ENCODE measurements at places on chromosomes 5 and 9.

- no peak for DNase-seq
Measured at GRCh38 chr9:137311171-137311985, 9.3 kb upstream of the NRARP start.

DNA sequence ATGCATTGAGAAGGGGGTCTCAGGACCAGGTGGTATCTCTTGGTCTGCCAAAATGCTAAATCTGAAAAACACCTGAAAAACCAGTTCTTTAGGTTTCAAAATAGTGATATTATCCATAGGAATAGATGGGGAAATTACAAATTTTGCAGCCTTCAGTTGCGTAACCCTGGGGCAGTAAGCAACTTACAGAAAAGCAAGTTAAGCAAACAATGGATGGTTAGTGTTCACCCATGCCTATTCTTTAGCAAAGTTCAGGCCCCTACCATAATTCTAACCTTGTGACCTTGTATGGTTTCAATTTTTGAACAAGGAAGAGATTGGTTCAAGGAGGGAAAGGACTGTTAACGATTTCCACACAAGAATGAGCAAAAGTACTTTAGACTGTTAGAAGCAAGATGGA, 24.5 kb downstream of the GLRX start:
- DNase-seq, result no peak

DNA sequence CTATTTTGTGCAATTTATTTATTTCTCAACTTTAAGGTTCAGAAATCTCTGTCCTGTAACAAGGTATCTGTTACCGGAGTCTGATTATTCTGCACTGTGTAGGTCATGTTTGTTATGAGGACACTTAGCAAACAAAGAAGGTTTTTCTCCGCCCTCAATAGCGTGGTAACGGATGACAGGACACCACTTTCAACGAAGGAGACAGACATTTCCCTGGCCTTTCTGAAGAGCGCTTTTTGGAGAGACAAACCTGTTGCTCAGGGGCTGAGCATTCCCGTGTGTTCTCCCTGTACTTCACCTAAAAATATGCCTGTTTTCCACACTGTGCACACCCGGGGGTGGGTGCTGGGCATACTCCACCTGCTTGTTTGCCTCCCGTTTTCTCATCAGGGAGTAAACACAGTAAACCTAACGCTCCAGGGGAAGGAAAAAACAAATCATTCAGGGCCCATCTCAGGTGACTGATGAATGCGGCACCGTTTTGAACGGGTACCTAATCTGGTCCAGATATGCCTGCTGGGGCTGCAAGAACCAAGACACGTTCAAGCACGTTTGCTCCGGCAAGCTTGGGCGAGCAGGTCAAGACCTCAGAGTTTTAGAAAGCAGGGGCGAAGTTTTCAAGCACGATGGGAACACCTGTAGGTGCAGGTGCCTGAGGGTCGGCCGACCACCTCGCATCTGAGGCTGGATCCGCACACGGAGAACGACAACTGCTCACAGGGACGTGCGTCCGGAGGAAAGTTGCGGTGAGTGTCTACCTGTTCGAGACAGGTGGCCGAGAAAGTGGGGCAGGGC, 859 bp downstream of the RETREG1 start:
- no peak for DNase-seq

- no peak for DNase-seq
Measured at GRCh38 chr9:112532427-112532826, 45.8 kb downstream of the KIAA1958 start.

DNA sequence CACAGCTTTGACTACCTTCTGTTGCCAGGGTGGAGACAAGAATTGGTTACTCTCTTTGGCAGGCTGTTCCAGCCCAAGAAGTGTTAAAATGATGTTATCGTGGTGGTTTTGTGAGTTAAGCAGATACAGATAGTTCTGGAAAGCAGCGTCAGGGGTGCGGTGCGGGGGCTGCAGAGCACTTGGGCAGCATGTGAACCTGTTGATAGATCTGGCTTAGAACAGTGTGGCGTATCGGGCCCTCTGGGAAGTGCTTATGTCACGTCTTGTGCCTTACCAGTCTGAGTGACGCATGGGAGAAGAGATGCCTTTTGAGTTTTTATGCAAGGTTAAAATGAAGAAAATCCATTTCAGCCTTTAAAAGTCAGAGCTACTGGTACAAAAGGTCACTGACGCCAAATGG, 152.5 kb downstream of the PRKACG start:
- DNase-seq, result no peak

GRCh38 chr9:68832861-68833518, 128.0 kb downstream of the PIP5K1B start:
- DNase-seq, result no peak

- DNase-seq, result no peak
Measured at GRCh38 chr9:111095441-111095840, 57.2 kb upstream of the LPAR1 start.

DNA sequence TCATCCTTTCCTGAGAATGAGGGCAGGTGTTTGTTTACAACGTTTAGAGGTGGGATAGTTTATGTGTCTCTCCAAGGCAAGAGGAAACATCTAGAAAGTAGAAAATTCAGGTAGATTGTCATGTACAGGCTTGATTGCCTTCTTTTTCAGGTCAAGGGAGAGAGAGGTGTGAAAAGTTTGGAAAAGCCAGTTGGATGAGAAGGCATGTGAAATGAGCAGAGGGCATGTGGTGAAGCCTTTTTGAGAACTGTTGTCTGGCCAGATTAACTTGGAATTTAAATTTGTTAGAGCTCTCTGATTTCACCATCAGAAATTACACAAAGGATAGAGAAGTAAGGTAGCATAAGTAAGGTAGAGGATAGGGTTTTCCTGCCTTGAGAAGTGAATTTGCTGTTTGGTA, 74.6 kb downstream of the SNX24 start:
- DNase-seq, result no peak

GRCh38 chr5:123035360-123035917, 1.1 kb downstream of the PPIC start:
- no peak for DNase-seq

GRCh38 chr9:89935801-89936200, 331.0 kb downstream of the GADD45G start:
- DNase-seq, result no peak

DNA sequence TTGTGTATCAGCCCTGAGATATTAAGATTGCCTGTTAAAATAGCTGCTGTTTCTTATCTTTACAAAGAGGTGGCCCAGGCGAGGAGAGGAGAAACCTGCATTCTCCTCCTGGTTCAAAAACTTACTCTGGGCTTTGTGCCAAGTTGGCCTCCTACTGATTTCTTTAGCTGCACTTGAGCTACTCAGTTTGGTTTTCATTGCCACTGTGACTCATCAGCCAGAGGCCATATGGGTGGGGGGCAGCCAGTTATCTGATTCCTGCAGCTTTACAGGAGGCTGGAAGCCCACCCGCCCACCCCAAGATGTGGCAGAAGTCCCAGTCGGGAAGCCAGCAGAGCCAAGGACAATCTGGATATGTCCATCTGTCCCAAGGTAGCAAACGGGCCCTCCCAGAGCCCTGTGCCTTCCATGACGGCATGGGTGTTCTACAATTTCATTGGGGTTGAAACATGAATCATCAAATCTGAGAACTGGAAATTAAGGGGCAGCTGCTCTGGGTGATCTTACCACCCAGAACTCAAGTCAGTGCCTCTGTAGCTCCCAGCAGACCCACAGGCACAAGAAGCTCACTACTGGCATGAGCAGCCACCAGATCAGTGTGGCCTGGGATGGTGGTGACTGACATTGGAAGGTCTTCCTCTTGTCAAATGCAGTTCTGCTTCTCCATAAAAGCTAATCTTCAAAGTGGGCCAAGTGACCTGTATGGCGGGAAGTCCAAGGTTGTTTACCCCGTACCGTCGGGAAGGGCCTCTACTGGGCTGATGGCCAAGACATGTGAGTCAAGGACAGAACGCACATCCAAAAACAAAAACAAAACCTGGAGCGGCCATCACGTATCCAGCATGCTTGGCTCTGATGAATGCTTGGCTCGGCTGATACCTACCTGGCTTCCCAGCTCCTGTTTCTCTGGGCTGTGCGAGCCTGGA, 15.6 kb downstream of the FCN2 start:
- DNase-seq, result no peak

DNA sequence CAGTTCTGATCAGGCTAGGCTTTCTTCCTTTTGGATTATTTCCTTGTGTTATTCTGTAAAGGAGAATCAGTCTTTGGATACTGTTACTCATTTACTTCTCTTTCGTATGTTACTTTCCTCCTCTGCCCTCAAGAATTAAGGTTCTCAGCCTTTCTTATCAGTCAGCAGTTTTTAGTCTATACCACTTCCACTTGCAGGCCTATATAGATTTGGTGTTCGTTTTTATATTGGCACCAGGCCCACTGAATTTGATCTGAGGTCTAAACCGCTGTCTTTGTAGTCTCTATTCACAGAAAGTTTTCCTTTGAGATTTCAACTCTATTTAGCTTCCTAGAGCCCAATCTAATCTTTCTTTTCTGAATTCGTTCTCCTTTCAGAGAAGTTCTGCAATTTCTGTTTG, 62.8 kb downstream of the ERBIN start:
- no peak for DNase-seq

GRCh38 chr5:3542158-3542557, 53.5 kb upstream of the IRX1 start:
- DNase-seq, result no peak

GRCh38 chr9:130824079-130824478, 11.0 kb upstream of the ABL1 start:
- no peak for DNase-seq

GRCh38 chr9:70411930-70412831, 2.3 kb downstream of the KLF9 start:
- no peak for DNase-seq

GRCh38 chr9:93812410-93812668, 142.8 kb downstream of the BARX1 start:
- no peak for DNase-seq

DNA sequence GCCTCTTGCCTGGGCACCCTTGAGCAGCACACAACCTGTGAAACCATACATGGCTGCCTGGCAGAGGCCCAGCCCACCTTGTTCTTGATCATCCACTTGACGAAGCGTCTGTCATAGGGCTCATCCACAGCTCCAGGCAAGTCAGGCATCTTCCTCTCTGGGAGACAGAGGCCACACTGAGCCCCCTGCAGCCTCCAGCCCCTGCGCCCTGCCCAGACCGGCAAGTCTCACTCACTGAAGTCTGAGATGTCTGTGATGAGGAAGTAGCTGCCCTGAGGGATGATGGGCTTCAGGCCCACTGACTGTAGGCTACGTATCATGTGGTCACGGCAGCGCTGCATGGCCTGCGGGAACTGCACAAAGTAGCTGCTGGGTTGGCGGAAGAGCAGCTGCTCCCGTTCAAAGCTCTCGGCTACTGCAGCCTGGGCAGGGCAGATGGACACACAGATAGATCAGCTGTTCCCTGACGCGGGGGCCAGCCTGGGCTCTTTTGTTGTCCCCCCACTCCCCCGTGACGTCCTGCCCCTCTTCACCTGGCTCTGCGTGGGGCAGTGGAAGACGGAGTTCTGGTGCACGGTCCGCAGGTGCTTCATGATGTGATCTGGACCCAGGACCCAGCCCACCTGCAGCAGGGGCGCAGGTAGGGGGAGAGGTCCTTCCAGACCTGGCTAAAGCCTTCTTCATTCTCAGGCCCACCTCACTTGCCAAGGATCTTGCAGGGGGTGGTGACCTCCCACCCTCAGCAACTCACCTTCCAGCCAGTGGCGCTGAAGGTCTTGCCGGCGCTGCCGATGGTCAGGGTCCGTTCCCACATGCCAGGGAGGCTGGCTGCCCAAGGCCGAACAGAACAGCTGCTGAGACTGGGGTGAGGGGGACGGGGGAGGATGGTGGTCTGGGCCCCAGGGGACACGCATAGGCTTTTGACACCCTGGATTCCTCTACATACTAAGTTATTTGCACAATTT, 5.9 kb upstream of the SPOUT1 start:
- no peak for DNase-seq

DNA sequence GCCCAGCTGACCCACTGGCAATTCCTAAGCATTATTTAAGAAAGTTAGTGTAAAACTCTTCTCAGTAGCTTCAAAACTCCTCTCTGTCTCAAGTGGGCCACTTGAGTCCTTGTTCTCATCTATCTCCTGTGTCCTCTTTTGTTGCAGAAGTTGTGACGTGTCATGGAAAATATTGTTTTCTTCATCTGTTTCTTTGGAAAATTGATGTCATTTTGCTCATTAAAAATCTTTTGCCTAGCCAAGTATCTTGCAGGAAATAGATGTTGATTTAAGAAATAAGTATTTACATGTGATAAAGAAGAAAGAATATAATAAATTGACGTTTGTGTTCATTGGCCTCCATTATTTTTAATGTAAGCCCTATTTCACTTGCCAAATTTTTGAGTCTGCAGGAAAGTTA, 1158.4 kb upstream of the SEMA6A start:
- DNase-seq, result no peak

DNA sequence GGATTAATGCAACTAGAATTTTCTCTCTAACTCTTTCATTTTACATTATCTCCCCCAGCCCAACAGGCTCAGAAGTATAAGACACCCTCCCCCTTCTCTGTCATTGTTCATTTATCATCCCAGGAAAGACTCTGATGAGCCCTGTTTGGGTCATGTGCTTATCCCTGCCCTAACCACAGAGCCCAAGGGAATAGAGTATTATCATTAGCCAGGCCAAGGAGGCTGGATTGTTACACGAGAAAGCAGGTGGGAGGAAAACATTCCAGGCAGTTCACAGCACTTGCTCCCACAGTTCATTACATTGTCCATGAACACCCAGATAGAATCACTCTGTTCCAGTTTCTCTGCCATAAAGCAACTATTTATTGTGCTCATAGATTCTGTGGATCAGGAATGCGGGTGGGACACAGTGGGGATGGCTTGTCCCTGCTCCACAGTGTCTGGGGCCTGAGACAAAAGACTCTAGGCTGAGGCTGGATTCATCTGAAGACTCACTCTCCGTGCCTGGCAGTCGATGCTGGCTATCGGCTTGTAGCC, 59.5 kb upstream of the TMEM215 start:
- DNase-seq, result no peak

DNA sequence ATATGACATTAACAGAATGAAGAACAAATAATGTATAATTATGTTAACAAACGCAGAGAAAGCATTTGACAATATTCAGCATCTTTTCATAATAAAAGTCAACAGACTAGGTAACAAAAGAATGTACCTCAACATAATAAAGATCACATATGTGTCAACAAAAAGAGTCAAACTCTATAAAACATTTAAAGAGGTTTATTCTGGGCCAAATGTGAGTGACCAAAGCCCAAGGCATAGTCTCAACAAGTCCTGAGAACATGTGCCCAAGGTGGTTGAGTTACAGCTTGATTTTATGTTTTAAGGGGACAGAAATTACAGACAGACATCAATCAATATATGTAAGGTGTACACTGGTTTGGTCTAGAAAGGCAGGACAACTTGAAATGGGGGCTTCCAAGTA, 19.4 kb downstream of the BTNL8 start:
- no peak for DNase-seq

GRCh38 chr9:118088090-118088489, 383.9 kb downstream of the TLR4 start:
- no peak for DNase-seq

GRCh38 chr5:175443514-175444059, 395 bp downstream of the DRD1 start:
- no peak for DNase-seq

Measured in right renal pelvis (tissue), 4 donors.